ENCODE measurements at places on chromosomes 12 and 14.

GRCh38 chr12:64749461-64750200 lies 9.6 kb downstream of the GNS start:
- no peak for DNase-seq

DNA sequence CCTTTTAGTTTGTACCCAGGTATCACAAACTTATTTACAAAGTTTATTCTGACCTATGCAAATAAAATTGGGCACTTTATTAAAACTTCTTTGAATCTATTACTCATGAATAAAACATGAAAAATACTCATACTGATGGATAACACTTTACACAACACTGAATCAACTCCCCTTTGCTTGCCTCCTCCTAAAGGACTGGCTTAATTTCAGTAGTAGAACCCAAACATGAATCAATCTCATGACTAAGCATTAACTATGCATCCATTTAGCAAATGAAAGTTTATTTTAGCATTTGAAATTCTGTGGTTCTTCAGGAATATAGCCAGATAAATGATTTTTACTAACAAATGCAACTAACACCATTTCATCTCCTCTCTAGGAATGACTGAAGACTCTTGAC lies 32.4 kb downstream of the DENND5B start:
- no peak for DNase-seq

DNA sequence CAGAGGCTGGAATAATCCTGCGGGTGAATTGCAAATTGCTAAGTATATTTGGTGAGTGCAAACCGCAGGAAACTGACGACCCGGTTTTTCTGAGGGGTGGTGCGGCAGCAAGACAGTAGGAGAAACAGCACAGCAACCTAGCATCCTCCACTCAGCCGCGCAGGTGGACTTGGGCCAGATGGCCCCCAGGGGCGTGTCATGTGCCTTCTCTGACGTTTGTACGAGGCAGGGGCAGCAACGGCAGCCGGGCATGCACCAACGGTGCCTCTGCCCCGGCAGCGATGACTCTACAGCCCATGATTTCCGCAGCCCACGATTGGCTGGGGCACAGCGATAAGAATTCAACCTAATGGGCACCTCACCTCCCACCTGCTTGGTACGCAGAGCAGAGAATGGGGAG lies 11.1 kb upstream of the CLEC2A start:
- DNase-seq: no peak

DNA sequence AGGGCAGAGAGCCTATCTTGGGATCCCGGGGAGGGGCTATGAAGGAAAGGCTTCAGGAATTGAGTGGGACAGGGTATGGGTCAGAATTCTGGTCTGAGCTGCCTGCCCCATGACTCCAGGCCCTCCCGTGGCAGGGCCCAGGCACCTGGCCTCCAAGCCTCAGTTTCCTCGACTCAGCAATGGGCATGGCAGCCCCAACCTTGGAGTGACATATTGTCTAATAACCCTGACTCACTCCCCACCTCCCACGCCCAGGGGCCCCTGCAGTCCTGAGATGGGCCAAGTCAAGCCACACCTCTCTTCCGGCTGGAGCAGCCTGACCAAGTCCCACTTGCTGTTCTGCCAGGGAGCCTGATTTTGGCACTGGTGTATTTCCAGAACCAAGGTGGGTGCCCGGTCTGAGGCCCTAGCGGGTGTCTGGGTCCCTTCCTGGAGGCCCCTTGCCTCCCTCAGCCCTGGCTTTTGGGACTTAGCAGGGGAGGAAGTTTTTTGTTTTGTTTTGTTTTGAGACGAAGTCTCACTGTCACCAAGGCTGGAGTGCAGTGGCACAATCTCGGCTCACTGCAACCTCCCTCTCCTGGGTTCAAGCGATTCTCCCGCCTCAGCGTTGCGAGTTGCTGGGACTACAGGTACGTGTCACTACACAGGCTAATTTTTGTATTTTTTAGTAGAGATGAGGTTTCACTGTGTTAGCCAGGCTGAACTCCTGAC lies 40.3 kb upstream of the RCOR1 start:
- no peak for DNase-seq

GRCh38 chr12:49809381-49809905 lies 18.8 kb downstream of the NCKAP5L start:
- DNase-seq: no peak

DNA sequence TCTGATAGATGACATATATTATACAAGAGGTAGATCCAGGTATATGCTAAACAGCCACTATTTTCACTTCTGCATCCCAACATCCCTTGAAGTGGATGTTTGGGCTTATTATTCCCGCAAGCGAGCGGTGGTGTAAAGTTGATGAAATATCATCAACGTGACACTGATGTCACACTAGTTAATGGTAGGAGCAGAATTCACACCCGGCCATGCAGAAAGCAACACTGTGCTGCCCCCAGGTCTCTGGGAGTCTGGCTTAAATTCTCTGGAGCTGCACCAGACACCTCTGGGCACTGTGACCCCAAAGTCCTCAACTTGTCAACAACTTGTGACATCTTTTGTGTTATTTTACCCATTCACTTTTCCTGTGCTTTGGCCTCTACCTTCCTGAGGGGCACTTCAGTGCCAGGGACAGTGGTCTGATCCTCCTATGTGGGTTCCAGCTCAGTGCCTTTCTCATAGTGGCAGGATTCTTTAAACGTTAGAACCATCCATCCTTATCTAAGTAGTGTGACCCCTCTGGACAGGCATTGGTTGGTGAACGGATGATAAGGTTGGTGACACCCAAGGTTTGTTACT lies 952 bp downstream of the DRAM1 start:
- no peak for DNase-seq

GRCh38 chr12:64951944-64952343 lies 127.5 kb downstream of the TBC1D30 start:
- no peak for DNase-seq

- no peak for DNase-seq
These were observed 7.3 kb downstream of the TTC7B start for GRCh38 chr14:90808759-90809529.

GRCh38 chr14:65866886-65867285 lies 454.4 kb downstream of the FUT8 start:
- no peak for DNase-seq
